WTC11 (cell line): ENCODE measurements at places on chromosomes 3 and 15. TPM values are rescaled to one million over a fixed set of nuclear protein-coding genes. Genes with fewer than 3 reads are reported as not detected.

The CHRM5 gene
- not detected in 3 replicates for total RNA-seq

DNA sequence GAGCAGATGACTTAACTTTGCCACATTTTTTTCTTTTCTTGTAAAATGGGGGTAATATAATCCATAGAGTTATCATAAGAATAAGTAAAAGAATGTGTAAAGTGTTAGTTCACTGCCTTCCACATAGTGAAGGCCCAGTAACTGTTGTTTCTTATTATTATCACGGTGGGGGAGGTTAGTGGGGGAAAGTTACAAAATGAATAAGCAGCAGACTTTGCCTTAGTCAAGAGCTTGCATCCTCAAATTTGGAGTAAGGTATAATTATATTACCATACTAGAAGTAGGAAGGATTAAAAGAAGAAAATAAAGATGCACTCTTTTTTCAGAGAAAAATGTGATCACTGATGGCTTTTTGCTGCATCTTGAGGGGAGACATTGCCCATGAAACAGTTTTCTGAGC, 247.6 kb downstream of the PTPRG start:
- peaks cover 88% of the 10 kb centered on the region for H3K4me1 ChIP-seq
- DNase-seq, result no peak
- H3K27ac ChIP-seq, result no peak overlapping the region
- H3K27me3 ChIP-seq, result no peaks in the 10 kb centered on the region
- H3K4me3 ChIP-seq, result no peak overlapping the region
- no peaks in the 10 kb centered on the region for H3K36me3 ChIP-seq

DNA sequence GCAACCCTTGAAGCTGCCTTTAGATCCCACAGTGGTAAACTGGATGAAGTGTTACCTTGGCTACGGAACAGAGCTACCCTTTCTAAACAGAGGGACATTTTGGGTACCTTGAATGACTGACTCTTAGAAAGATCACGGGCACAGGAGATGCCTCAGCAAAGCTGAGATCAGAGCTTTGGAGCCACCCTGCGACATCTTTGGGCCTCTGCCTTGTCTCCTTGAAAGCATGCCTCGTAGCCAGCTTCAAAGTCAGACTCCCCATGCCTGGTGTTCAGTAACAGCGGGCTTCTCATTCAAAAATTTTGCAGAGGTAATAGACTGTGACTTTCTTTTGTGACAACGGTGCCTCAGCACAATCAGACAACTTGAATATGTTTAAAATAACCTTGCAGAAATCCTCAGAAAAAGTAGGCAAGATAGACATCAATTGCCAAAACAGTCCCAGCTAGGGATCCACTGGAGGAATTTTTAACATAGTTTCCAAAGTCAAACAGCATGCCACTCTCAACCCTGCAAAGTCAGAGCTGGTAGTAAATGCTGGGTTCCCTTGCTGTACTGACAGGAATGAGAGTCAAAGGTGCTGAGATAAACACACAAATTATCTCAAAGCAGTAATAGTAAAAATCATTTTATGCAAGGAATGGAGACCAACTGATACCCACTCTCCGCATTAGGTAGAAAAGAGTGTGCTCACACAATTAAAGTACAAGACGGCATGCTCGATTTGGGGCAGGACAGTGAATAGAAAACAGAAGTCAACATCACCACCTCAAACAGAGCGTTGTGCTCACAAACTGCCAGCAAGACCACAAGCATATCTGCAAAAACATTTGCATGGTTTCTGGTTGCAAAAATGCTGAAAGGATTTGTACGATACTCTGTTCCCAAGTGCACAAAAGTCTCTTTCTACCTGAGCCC, 82.1 kb downstream of the MYO1E start:
- DNase-seq, result no peak
- no peaks in the 10 kb centered on the region for H3K36me3 ChIP-seq
- no peak overlapping the region for H3K4me3 ChIP-seq
- peaks cover 45% of the 10 kb centered on the region for H3K4me1 ChIP-seq
- peak overlapping the region; percentile 58; the same call in 1 of the 2 replicates for H3K27ac ChIP-seq

- no peak for DNase-seq
- peaks cover 49% of the 10 kb centered on the region for H3K4me1 ChIP-seq
- H3K36me3 ChIP-seq, result no peaks in the 10 kb centered on the region
- H3K4me3 ChIP-seq, result no peak overlapping the region
Observed at GRCh38 chr15:67024314-67024997, 40.9 kb upstream of the SMAD3 start.

- no peak overlapping the region for H3K27ac ChIP-seq
- DNase-seq, result peak; percentile 45
- H3K4me1 ChIP-seq, result peaks cover 12% of the 10 kb centered on the region
- no peaks in the 10 kb centered on the region for H3K27me3 ChIP-seq
- no peaks in the 10 kb centered on the region for H3K36me3 ChIP-seq
Observed at GRCh38 chr15:68888419-68888818, 41.9 kb upstream of the SPESP1 start.

DNA sequence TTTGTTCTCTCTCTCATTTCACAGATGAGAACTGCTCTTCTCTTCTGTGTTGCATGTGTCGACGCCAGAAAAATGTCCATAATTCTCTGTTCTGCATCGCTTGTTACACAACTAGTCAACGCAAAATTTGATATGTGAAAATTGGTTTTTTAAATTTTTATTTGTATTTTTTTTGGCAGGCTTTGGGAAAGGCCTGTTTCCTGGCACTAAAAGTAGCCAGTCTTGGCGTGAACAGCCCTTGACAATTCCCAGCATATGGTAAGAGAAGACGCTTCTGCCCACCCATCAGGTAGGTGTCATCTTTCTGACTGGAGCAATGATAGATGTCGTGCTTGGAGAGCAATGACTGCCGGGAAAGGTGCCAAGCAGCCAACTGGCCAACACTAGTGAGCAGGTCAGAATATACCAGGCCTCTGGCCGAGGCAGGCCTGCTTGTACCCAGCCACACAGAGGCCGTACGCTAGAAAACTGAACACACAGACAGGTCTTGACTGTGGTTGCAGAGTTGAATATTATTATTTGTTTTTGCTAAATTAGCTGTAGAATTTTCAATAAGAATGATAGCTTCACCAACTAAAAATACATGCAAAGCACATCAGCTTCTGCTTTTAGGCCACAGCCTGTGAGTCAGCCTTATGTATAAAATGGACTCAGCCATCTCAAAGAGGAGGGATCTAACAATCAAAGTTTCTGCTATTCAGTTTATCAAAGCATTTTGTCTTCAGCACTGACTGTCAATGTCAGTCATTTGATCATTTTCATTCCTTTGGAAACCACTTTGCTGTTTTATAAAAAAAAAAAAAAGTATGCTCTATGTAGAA, 837.5 kb downstream of the MCTP2 start:
- no peak for DNase-seq
- H3K27me3 ChIP-seq, result no peaks in the 10 kb centered on the region; the same call in 1 of the 2 replicates
- no peaks in the 10 kb centered on the region for H3K4me1 ChIP-seq
- H3K36me3 ChIP-seq, result peaks cover 33% of the 10 kb centered on the region
- H3K27ac ChIP-seq, result no peak overlapping the region

DNA sequence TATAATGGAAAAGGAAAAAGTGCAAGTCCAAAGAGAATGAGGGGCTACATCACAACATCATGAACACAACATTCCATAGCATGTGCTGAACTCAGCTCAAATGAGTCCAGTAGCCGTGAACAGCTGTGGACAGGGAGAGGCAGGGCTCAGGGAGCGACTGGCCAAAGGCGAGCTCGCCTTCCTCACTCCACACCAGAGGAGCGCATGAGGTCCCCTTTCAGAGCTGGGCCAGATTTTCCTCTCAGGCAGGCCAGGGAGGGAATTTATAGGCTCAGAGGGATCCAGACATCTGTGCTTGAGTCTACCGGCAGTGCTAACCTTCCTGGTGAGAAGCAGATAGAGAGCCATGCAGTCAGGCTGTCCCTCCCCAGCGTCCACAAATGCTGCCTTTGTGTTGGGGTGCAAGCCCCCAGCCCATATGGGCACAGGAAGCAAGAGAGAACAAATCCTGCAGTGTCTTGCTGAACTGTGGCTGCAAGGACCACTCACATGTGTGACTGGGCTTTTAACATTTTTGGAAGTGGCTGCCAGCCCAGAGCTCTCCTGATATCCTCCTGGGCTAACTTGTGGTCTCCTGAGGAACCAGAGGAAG, 32.5 kb downstream of the ARHGEF3 start:
- no peak overlapping the region for H3K4me3 ChIP-seq
- no peaks in the 10 kb centered on the region; the same call in none of the 2 replicates for H3K27me3 ChIP-seq
- peaks cover 2% of the 10 kb centered on the region; the same call in 1 of the 2 replicates for H3K36me3 ChIP-seq
- H3K27ac ChIP-seq, result 0 out of 2 replicates have a peak overlapping the region, but pooled peaks have one; percentile 25
- no peaks in the 10 kb centered on the region for H3K4me1 ChIP-seq

The IL16 gene
- 0.41 to 0.61 TPM (median 0.46 TPM) in 3 replicates for total RNA-seq

DNA sequence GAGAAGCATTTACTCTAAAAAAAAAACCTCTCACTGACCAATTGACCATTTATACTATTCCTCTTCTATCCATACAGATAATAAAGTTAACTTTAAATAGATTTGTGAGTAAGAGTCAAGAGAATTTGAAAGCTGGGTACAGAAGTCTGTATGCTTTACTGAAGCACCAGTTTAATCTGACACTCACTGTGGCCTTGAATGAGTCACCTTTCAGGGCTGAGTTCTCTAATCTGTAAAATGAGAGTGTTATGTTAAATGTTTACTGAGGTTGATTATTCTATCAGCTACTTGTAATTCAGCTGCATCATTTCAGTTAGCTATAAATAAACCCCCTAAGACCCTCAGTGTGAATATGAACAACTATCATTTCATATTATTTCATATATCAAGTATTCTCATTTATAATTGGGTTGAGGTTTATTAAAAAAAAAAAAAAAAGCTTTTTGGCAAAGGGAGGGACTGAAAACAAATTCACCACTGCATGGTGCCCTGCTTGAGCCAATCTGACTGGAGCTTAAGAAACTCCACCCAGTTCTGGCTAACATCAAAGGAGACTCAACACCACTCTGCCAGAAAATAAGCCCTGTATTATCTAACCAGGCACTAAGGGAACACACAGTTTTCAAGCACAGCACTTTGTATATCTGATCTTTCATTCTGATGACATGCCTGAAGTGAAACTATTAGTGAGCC, 2.8 kb downstream of the MAP4 start:
- H3K27me3 ChIP-seq, result no peaks in the 10 kb centered on the region
- peaks cover 52% of the 10 kb centered on the region for H3K4me1 ChIP-seq
- no peak overlapping the region for H3K27ac ChIP-seq

GRCh38 chr15:81887912-81888311, 157.9 kb downstream of the MEX3B start:
- peaks cover 16% of the 10 kb centered on the region for H3K4me1 ChIP-seq
- no peaks in the 10 kb centered on the region for H3K27me3 ChIP-seq

The CILP gene
- not detected in 3 replicates for total RNA-seq

DNA sequence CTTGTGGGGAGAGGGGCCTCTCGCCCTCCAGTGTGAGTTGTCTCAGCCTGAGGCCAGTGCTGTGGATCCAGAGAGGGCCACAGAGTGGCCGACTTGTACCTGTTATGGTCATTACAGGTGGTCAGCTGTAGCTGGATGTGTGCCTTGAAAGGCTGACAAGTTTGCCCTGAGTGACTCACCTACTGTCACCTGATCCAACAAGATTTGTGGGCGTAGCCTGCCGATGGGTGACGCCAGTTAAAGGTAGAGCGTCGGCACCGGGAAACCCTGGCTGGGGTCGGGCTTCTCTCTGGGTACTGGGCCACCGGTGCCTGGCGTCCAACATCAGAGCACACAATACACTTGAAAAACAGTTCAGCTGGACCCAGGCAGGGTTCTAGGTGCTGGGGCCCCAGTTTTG, 2.8 kb upstream of the ISG20 start:
- DNase-seq, result no peak
- H3K4me3 ChIP-seq, result no peak overlapping the region
- peaks cover 39% of the 10 kb centered on the region for H3K4me1 ChIP-seq
- H3K27ac ChIP-seq, result peak overlapping the region; percentile 47
- peaks cover 25% of the 10 kb centered on the region for H3K36me3 ChIP-seq

The ISL2 gene
- 0.18 to 0.37 TPM (median 0.24 TPM) in 3 replicates for total RNA-seq

DNA sequence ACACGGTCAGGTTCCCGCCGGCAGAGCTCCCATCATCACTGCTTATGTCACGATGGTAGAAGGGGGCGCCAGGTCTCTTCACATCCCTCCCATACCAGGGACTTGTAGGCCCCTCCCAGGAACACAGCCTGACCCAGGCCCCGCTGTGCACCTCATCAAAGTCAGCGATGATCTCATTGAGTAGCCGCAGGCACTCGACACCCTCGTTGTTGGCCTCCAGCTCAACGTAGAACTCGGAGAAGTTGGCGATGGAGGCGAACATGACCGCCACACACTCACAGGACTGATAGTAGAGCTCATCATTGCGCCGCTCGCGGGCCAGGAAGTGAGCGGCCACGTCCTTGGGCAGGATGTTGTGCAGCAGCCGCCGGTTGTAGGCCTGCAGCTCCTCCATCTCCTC, 89.2 kb downstream of the SEC22A start:
- no peaks in the 10 kb centered on the region for H3K4me1 ChIP-seq
- H3K27me3 ChIP-seq, result no peaks in the 10 kb centered on the region
- DNase-seq, result no peak
- H3K36me3 ChIP-seq, result peaks cover 52% of the 10 kb centered on the region
- no peak overlapping the region for H3K4me3 ChIP-seq
- H3K27ac ChIP-seq, result no peak overlapping the region

DNA sequence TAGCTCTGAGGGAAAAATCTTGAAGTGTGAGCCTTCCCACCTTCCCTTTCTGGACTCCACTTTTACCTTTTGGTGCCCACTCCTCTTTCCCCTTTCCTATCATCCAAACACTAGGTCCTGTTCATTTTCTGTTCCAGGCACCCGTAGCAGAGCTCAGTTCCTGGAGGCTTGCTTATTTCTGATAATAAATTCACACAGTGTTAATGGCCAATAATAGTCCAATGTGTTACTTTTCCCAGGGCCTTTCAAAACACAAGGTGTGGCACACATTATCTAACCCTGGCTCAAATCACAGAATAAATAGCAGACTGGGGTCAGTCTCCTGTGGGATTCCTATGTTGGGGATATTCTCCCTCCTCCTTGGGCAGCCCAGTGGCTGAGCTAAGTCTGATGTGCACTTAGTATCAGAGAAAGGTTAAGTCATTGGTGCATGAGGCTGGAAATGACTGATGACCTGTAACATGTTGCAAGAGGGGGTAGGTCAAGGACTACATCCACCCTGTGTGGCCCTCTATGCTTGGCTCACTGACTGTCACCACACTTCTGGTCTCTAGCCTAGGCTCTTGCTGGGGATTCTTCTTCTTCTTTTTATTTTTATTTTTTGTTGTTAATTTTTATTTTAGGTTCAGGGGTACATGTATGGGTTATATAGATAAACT, 43.7 kb upstream of the ROPN1 start:
- DNase-seq, result no peak
- peak overlapping the region; percentile 74; the same call in 1 of the 2 replicates for H3K4me3 ChIP-seq
- peaks cover 13% of the 10 kb centered on the region for H3K4me1 ChIP-seq
- peaks cover 19% of the 10 kb centered on the region for H3K27me3 ChIP-seq
- no peak overlapping the region for H3K27ac ChIP-seq
